Kidney (tissue), 22 donors: ENCODE measurements at places on chromosomes 6 and 20. TPM values are rescaled to one million over a fixed set of nuclear protein-coding genes. Genes with fewer than 3 reads are reported as not detected.

DNA sequence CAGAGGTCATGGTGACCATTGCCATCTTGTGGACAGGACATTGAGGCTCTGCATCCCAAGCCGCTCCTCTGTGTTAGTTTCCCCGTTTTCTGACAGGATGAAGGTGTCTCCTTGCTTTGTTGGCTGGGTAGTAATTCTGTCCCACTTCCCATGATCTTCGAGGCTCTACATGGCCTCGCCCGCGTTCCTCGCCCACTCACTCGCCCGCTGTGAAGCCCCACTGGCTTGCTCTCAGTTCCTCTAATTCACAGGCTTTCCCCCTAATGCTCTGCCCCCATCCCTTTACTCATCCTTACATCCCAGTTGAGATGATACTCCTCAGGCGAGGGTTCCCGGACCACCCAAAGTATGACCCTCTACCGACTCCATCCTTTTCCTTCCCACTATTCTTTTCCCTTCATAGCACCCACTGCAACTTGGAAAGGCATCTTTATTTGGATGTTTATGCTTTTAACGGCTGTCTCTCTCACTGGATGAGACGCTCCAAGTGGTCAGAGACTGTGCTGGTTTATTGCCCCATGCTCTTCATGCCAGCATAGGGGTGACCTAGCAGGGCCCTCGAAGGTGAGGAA lies 511 bp upstream of the SLC35B2 start:
- peak overlapping the region; percentile 25 for H3K4me3 ChIP-seq
- no peak for DNase-seq
- H3K27ac ChIP-seq: peak overlapping the region; percentile 79
- H3K36me3 ChIP-seq: peaks cover 22% of the 10 kb centered on the region
- peaks cover 3% of the 10 kb centered on the region for H3K4me1 ChIP-seq
- H3K27me3 ChIP-seq: no peaks in the 10 kb centered on the region

The SYNJ2 gene
- total RNA-seq: 15.8 TPM

The CRISP2 gene
- total RNA-seq: not detected

DNA sequence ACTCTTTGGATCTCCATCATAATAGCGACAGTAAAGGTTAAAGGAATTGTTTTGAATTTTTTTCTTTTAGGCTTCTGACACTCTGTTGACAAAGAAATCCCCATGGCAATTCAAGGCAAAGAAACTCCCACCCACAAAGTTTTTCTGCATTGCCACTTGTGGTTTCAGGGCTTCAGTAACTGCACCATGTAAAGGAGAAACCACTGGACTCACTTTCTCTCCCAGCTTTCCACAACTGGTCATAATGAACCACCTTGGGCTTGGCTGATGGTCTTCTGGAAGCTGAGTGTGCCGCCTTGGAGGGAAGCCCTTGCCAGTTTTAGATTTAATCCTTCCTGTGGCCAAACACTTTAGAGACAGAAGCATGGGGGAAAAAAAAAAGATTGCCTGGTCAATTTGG lies 163.1 kb downstream of the ISM1 start:
- no peaks in the 10 kb centered on the region for H3K4me1 ChIP-seq
- no peak for DNase-seq
- no peak overlapping the region for H3K27ac ChIP-seq
- H3K36me3 ChIP-seq: no peaks in the 10 kb centered on the region
- H3K27me3 ChIP-seq: no peaks in the 10 kb centered on the region
- H3K4me3 ChIP-seq: no peak overlapping the region

The ATXN1 gene
- 58.2 TPM for total RNA-seq

DNA sequence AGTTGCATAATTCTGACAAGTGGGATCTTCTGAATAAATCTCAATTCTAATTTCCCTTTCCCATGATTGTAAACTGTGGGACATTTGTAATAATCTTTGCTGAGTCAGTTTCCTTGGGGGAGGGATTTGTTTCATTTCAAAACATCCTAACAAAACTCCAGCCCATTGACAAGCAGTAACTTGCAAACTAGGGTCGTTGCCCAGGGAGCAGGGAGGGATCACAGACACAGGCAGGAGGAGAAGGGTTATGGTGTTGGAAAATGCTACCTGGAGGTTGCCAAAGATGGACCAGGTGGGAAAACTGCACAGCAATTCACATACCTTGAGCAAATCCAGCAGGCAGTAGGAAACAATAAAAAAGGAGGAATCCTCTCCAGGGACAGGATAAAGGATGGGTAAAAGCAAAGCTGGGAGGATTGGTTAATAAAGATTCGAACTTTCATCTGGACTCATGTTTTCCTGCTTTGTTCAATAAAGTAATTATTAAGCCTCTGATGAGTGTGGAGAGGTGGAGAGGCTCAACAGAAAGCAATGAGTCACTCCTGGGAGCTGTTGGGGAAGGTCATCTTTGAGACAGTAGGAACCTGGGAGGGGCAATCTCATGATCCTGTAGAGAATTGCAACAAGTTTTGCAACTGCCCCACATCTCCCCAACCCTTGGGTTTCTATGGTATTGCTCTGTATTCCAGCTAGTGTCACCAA lies 87.3 kb upstream of the AKIRIN2 start:
- no peaks in the 10 kb centered on the region for H3K36me3 ChIP-seq
- no peaks in the 10 kb centered on the region for H3K4me1 ChIP-seq
- no peaks in the 10 kb centered on the region for H3K27me3 ChIP-seq
- no peak overlapping the region for H3K4me3 ChIP-seq
- DNase-seq: no peak
- H3K27ac ChIP-seq: peak overlapping the region; percentile 42

GRCh38 chr6:18488004-18488403 lies 100.9 kb downstream of the RNF144B start:
- H3K36me3 ChIP-seq: no peaks in the 10 kb centered on the region
- H3K27me3 ChIP-seq: no peaks in the 10 kb centered on the region
- H3K27ac ChIP-seq: no peak overlapping the region
- peaks cover 6% of the 10 kb centered on the region for H3K4me1 ChIP-seq
- no peak overlapping the region for H3K4me3 ChIP-seq
- no peak for DNase-seq

DNA sequence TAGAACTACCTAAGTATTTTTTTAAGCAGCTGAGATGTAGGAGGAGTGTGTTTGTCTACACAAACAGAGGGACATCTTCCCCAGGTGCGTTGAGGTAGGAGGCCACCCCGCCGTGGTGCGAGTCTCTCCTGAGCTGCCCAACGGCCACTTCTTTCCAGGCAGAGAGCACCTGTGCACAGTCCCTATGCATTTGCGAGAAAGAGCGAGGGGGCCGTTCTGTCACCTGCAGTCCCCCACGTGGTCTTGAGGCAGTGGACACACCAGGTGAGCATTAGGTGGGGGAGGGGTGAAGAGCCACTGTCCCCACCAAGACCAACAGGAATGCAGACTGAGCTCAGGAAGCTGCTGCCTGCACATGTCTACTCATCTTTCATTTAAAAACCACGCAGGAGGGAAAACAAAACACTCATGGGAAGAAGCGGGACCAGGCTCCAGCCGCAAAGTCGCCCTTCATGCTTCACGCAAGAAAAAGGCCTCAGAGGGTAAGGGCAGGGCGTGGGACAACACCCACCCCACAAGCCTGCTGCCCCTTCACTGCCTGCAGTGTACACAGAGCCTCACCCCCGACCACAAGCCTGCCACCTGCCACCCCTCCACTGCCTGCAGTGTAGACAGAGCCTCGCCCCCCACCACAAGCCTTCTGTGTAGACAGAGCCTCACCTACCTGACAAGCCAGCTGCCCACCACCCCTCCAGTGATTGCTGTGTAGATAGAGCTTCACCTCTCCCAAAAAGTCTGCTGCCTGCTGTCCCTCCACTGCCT lies 142.0 kb downstream of the DLL1 start:
- H3K4me3 ChIP-seq: no peak overlapping the region
- H3K4me1 ChIP-seq: peaks cover 8% of the 10 kb centered on the region
- H3K27me3 ChIP-seq: no peaks in the 10 kb centered on the region
- no peak overlapping the region for H3K27ac ChIP-seq
- H3K36me3 ChIP-seq: no peaks in the 10 kb centered on the region

- no peaks in the 10 kb centered on the region for H3K36me3 ChIP-seq
- no peaks in the 10 kb centered on the region for H3K27me3 ChIP-seq
- H3K27ac ChIP-seq: no peak overlapping the region
- no peaks in the 10 kb centered on the region for H3K4me1 ChIP-seq
Observed at GRCh38 chr20:49647550-49647949, 66.1 kb downstream of the B4GALT5 start.

DNA sequence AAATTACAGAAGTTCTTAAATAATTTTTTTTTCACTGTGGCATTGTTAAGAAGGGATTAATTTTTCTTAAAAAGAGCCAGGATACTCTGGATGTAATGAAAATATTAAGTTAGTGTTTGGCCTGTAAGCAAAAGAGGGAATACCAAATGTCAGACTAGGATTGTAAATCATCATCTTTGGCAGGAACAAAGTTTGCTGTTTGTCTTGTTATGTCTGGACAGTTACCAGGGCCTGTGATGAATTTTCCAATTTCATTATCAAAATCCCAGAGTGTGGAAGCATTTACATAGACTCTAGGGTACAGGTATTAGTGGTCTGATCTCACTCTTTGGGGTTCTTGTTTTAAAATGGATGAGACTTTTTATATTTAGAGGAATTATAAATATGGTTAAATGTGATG lies 26.1 kb downstream of the CEP57L1 start:
- H3K4me1 ChIP-seq: peaks cover 11% of the 10 kb centered on the region
- no peak overlapping the region for H3K27ac ChIP-seq
- H3K27me3 ChIP-seq: no peaks in the 10 kb centered on the region
- H3K36me3 ChIP-seq: no peaks in the 10 kb centered on the region
- peak overlapping the region; percentile 20 for H3K4me3 ChIP-seq

- H3K27ac ChIP-seq: no peak overlapping the region
- H3K4me1 ChIP-seq: no peaks in the 10 kb centered on the region
- H3K27me3 ChIP-seq: no peaks in the 10 kb centered on the region
Observed at GRCh38 chr6:102417368-102417998, 1024.0 kb downstream of the GRIK2 start.

DNA sequence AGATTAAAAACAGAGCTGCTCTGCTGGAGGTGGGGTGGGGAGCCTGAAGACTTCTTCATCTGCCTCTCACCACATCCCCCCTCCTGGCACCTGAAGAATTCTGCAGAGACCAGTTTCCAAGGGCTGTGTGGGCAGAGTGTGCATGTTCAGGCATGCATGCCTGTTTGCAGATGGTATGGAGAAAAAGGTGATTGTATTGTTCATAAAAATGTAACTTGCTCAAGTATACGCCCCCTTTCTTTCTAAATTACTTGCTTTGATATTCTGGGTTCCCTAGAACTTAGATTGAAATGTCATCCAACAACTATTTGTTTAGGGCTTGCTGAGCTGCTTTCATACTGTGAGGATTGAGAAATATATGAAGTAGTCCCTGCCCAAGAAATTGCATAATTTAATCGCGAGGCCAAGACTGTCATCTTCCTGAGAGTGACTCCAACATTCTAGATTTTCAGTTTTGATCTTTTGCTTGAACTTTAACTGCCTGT lies 83.6 kb downstream of the LCA5 start:
- no peaks in the 10 kb centered on the region for H3K36me3 ChIP-seq
- peak; percentile 29 for DNase-seq
- no peak overlapping the region for H3K27ac ChIP-seq
- no peaks in the 10 kb centered on the region for H3K27me3 ChIP-seq

The WFDC2 gene
- 2,874 TPM for total RNA-seq

The WFDC12 gene
- 1.4 TPM for total RNA-seq

GRCh38 chr6:99933129-99933528 lies 60.9 kb downstream of the MCHR2 start:
- no peak overlapping the region for H3K27ac ChIP-seq
- H3K27me3 ChIP-seq: no peaks in the 10 kb centered on the region
- no peak for DNase-seq
- no peaks in the 10 kb centered on the region for H3K4me1 ChIP-seq
- H3K4me3 ChIP-seq: no peak overlapping the region
- no peaks in the 10 kb centered on the region for H3K36me3 ChIP-seq

The SLC22A7 gene
- total RNA-seq: 2.0 TPM

DNA sequence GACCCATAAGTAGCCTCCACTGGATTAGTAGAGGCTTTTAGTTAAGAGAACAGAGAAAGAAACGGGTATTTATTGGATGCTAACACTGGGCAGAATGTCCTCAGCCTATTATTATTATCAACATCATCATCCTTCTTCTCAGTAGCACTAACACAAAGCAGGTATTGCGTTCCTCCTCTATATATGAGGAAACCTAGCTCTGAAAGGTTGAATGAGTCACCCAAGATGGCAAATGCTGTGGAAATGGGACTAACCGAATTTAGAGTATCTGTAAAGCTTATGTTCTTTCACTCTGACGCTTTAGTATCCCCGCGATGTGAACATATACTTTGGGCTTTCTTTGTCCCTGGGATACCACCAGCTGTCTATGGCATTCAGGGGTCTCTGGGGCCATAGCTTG lies 77.0 kb downstream of the ADTRP start:
- H3K27me3 ChIP-seq: no peaks in the 10 kb centered on the region
- no peak for DNase-seq
- H3K27ac ChIP-seq: no peak overlapping the region
- H3K36me3 ChIP-seq: no peaks in the 10 kb centered on the region

- no peaks in the 10 kb centered on the region for H3K27me3 ChIP-seq
- no peak overlapping the region for H3K4me3 ChIP-seq
Observed at GRCh38 chr20:8647961-8648441, 420.9 kb upstream of the PLCB4 start.

GRCh38 chr6:166603043-166603690 lies 16.7 kb upstream of the RAMACL start:
- no peaks in the 10 kb centered on the region for H3K27me3 ChIP-seq
- no peak for DNase-seq
- no peaks in the 10 kb centered on the region for H3K36me3 ChIP-seq

DNA sequence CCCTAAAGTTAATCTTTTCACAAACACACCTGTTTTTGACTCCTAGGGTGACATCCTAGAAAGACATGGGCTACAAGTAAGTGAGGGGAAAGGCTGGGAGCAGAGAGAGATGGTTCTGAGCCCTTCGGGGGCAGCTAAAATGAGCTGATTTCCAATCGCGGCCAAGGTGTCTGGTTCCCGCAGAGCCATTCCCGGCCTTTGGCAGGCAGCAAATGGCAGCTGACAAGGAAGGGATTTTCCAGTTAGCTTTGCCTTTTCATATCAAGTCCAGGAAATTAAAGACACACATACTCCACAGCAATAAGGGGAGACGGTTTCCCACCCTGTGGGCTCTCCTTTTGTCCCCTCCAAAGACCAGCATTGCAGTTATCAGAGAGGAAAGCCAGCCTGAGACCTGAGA lies 228.5 kb downstream of the ZMYND8 start:
- no peaks in the 10 kb centered on the region for H3K27me3 ChIP-seq
- peaks cover 4% of the 10 kb centered on the region for H3K4me1 ChIP-seq
- no peak overlapping the region for H3K4me3 ChIP-seq
- H3K27ac ChIP-seq: no peak overlapping the region
- DNase-seq: no peak

The XRN2 gene
- 60.9 TPM for total RNA-seq
